ENCODE measurements at places on chromosomes 5 and 9. TPM values are rescaled to one million over a fixed set of nuclear protein-coding genes. Genes with fewer than 3 reads are reported as not detected.

The SLC34A3 gene
- total RNA-seq, result 0.13 TPM

GRCh38 chr5:179613460-179614071, 9.9 kb downstream of the HNRNPH1 start:
- DNase-seq, result peak; percentile 12
- peaks cover 88% of the 10 kb centered on the region for H3K36me3 ChIP-seq
- peak overlapping the region; percentile 12 for H3K27ac ChIP-seq

GRCh38 chr5:83972236-83972635, 251.6 kb upstream of the HAPLN1 start:
- no peaks in the 10 kb centered on the region for H3K36me3 ChIP-seq
- no peak overlapping the region for H3K4me3 ChIP-seq
- H3K27me3 ChIP-seq, result no peaks in the 10 kb centered on the region
- no peak for DNase-seq

GRCh38 chr9:136640171-136641111, 22.3 kb upstream of the EGFL7 start:
- H3K4me1 ChIP-seq, result no peaks in the 10 kb centered on the region
- H3K36me3 ChIP-seq, result no peaks in the 10 kb centered on the region
- no peak overlapping the region for H3K27ac ChIP-seq
- DNase-seq, result no peak
- 0 out of 2 replicates have a peak, but pooled peaks cover 6% of the 10 kb centered on the region for H3K27me3 ChIP-seq

GRCh38 chr5:139103762-139104161, 94.4 kb downstream of the SIL1 start:
- H3K4me3 ChIP-seq, result no peak overlapping the region
- no peak overlapping the region for H3K27ac ChIP-seq
- peaks cover 45% of the 10 kb centered on the region for H3K4me1 ChIP-seq
- H3K36me3 ChIP-seq, result no peaks in the 10 kb centered on the region
- H3K27me3 ChIP-seq, result no peaks in the 10 kb centered on the region

DNA sequence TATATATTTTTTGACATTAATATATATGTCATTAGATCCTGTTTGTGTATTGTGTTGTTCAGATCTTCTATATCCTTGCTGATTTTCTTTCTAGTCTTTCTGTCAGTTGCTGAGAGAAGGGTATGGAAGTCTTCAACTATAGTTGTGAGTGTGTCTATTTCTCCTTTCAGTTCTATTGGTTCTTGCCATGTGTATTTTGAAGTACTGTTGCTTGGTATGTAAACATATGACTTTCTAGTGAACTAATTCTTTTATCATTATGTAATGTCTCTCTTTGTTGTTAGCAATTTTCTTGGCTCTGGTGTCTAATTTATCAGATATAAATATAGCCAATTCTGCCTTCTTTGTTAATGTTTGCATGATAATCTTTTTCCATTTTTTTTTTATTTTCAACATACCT, 84.3 kb upstream of the CAST start:
- no peaks in the 10 kb centered on the region for H3K4me1 ChIP-seq
- H3K27ac ChIP-seq, result no peak overlapping the region
- no peak overlapping the region for H3K4me3 ChIP-seq
- H3K36me3 ChIP-seq, result no peaks in the 10 kb centered on the region
- no peaks in the 10 kb centered on the region for H3K27me3 ChIP-seq
- DNase-seq, result no peak

Measured in WTC11 (cell line).